CD4-positive, alpha-beta T cell treated with Interleukin-4 for 1 hour (primary cell): ENCODE measurements at places on chromosomes 12 and 14.

GRCh38 chr12:64390275-64390851 is at the start of gene C12orf56:
TSS of gene C12orf56 (minus strand) at chr12:64390758. CDS start at chr12:64390565, 193 bp downstream.
- DNase-seq = no peak

- no peak for DNase-seq
Observed at GRCh38 chr14:89060191-89060590, 235.7 kb downstream of the TTC8 start.

GRCh38 chr14:70698288-70698687 is 56.6 kb downstream of the TTC9 start:
- DNase-seq = peak; percentile 40

- no peak for DNase-seq
Observed at GRCh38 chr12:82486524-82487235, 128.4 kb downstream of the METTL25 start.

DNA sequence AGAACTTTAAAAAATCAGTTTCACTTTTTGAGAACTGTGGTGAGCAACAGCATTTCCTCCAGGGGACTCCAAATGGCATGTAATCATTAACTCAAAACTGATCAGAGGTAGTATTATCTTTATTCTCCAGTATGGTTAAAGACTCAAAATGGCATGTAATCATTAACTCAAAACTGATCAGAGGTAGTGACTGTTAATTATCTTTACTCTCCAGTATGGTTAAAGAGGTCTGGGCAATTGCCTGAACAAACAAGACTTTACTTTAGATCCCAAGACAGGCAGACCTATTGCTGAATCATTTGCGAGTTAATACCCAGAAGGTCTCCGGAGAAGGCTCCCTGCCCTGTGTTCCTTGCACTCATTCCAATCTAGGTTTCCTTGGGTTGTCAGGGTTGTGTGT is 6.6 kb upstream of the ACADS start:
- no peak for DNase-seq

GRCh38 chr12:25830456-25830855 is 128.0 kb upstream of the RASSF8 start:
- DNase-seq = no peak

GRCh38 chr14:91324606-91325575 is 80.4 kb upstream of the GPR68 start:
- DNase-seq = no peak

DNA sequence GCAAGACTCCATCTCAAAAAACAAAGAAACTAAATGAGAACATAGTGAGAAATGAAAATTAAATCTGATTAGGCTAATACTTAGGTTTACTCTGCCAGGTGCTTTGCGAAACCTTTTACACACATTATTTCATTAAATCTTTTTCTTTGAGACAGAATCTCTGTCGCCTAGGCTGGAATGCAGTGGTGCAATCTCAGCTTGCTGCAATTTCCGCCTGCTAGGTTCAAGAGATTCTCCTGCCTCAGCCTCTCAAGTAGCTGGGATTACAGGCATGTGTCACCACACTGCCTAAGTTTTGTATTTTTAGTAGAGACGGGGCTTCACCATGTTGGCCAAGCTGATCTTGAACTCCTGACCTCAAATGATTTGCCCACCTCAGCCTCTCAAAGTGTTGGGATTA is 21.9 kb upstream of the EEA1 start:
- no peak for DNase-seq

- no peak for DNase-seq
Observed at GRCh38 chr12:6430124-6430989, 14.4 kb upstream of the CD27 start.
